ENCODE measurements at places on chromosomes 7 and 10. TPM values are rescaled to one million over a fixed set of nuclear protein-coding genes. Genes with fewer than 3 reads are reported as not detected.

DNA sequence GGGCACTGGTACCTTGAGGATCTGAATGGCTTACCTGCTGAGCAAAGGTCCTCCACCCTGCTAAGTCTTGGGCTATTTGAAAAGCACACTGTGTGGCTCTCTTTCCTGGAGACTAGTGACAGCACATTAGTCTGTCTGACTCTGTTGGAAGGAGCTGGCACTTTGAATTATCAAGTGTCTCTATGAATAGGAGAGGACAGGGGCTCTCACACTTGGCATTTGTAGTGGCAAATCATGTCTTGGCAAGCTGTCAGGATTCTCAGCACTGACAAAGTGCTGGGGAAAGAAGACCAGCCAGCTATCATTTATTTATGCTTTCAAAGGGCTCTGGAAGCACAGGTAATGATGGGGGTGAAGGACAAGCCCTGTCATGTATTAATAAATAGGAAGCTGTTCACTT is 62.8 kb downstream of the MTPN start:
- no peak for DNase-seq

DNA sequence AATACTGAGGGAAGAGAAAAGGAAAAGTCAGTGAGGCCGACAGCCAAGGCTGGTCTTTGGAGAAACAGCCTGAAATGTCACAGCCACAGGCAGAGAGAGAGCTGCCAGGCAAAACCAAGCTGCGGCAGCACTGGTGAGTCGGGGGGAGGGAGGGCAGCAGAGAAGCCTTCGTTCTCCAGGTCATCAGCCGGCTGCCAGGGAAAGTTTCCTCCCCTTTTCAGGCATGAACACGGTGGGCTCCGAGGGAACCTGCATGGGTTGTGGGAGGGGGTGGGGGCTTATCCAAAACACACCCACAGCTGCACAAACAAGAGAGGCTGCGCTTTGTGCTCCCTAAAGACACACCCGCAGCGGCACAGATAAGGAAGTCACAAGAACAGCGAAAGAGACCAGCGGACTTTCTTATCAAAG is 62.3 kb upstream of the NKX6-2 start:
- DNase-seq: no peak

DNA sequence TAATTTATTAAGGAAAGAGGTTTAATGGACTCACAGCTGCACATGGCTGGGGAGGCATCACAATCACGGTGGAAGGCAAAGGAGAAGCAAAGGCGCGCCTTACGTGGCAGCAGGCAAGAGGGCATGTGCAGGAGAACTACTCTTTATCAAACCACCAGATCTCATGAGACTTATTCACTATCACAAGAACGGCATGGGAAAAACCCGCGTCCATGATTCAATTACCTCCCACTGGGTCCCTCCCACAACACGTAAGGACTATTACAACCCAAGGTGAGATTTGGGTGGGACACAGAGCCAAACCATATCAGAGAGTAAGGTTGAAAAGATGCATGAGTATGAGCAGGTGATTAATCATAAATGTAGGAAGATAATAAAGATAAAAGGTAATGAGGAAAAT is 3.2 kb upstream of the JCAD start:
- no peak for DNase-seq

- DNase-seq: no peak
Measured at GRCh38 chr7:46715579-46715978, 794.5 kb upstream of the IGFBP3 start.

GRCh38 chr7:3154881-3155494 is 111.3 kb upstream of the CARD11 start:
- DNase-seq: no peak

DNA sequence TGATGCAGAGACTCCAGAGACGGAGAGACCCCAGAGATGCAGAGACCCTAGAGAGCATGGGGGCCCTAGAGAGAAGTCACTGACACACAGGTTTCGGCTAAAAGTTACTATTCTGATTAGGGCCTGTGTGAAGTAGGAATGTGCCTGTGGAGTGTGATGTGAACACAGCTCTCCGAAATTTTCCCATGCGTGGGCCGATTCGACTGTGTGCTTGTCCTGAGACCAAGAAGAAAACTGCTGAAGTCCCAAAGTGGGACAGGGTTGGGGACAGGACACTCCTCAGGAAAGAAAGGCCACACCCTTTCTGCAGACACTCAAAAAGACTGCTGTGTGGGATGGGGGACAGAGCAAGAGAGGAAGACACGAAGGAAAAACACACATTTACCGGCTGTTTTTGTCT is 533.5 kb downstream of the PTPRN2 start:
- DNase-seq: no peak

GRCh38 chr10:63503395-63503794 is 17.8 kb upstream of the REEP3 start:
- no peak for DNase-seq

DNA sequence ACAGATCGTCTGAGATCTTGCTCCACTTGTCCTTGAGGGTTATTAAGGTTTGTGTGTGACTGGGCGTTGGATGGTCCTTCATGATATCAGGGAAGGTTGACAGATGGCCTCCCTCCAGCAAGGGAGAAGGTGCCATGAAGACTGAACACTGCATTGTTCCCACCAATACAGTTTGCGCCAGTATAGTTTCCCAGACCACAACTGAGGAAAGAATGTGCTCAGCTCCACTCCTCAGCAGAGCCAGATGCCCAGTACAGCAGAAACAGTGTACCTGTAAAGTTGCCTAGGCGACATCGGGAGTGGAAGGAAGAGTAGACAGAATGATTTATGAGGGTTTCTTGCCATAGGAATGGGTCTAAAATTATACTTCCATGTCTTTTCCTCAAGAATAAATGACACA is 137.5 kb downstream of the ST7 start:
- DNase-seq: no peak

DNA sequence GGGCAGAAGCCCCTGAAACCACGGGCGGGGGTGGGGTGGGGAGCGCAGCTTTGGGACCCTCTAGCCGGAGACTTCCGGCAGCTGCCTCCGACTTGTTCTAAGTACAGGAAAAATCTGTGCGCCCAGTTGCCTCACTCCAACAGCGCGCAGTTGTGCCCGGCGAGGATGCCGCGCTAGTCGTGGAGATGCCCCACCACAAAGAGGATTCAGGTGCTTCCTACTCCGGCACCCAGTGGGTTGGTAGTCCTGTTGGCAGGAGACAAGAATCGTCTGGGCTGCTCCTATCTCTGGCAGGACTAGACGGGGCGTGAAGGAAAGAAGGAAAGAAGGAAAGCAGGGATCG is 465 bp upstream of the NPY start:
- DNase-seq: no peak

GRCh38 chr10:121822180-121822579 is 105.7 kb downstream of the ATE1 start:
- no peak for DNase-seq

- no peak for DNase-seq
Measured at GRCh38 chr7:115124409-115124939, 202.6 kb downstream of the MDFIC start.

GRCh38 chr7:39659356-39660013 is 36.1 kb downstream of the RALA start:
- DNase-seq: no peak

DNA sequence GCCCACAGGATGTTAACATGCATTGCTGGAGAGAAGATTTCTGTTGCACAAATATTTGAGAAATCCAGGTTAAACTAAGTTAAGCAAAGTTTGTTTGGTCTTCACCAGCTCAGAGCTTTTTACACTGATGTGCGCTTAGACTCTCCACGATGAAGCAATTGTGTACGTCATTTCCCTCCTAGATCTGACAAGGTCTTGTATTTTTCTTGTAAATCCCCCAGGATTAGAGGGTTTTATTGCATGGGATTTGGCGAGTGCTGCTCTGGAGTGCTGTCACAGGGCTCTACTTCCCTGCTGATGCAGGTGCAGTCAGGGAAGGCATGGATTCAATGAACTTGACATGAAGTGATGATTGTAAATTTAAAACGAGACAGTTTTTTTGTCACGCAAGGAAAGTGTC is 173.3 kb downstream of the PDE1C start:
- DNase-seq: no peak

GRCh38 chr7:91843831-91844230 is 36.7 kb downstream of the MTERF1 start:
- DNase-seq: no peak

- DNase-seq: no peak
Measured at GRCh38 chr7:96189129-96189820, 132.6 kb downstream of the SLC25A13 start.

DNA sequence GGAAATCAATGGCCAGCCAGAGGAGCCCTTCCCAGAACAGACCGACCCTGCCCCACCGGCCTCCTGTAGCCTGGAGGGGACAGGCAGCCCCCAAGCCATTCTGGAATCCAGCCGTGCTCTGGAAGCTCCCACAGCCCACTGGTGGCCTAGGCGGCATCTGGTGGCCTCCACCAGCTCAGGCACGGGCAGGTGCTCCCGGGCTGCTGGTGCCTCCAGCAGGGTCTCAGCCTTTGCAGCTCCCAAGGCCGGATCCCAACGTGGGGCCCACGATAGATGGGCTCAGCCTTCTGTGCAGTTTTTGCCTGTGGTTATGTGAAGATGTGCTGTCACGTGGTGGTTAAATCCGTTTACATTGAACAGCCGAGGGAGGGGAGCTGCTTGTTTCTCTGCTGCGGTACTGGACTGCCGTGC is 44.4 kb downstream of the JAKMIP3 start:
- no peak for DNase-seq

DNA sequence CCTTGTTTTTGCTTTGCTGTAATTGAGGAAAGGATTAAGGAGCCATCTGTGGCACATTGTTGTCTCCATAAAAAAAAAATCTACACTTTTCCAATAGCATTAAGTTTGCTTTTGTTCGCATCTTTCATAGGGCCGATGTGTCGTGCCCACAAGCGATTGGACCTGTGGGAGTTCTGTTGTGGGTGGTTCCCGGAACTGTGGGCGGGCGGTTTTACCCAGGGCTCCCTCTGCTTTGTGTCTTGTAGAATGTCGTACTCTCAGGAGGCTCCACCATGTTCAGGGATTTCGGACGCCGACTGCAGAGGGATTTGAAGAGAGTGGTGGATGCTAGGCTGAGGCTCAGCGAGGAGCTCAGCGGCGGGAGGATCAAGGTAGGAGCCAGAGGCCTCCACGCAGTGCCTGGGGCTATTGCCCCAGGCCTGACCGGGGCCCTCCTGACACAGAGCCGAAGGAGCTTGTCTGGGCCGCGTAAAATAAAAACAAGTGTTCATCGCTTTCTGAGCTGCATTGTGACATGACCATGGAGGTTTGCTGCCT is 92.4 kb downstream of the ACTR3B start:
- DNase-seq: no peak

GRCh38 chr10:13311177-13311575 is 11.3 kb upstream of the PHYH start:
- no peak for DNase-seq

- DNase-seq: peak; percentile 77
Measured at GRCh38 chr10:97648562-97649404, 8.3 kb downstream of the PI4K2A start.

- peak; percentile 92 for DNase-seq
Measured at GRCh38 chr10:5583525-5584175, 58.9 kb downstream of the CALML3 start.

LFNG gene
- 36.6 TPM for total RNA-seq

MRPL32 gene
- total RNA-seq: 97.9 TPM

PRTFDC1 gene
- 9.9 TPM for total RNA-seq

MUC3A gene
- 0.34 TPM for total RNA-seq

GARIN1A gene
- 0.17 TPM for total RNA-seq

C10orf53 gene
- total RNA-seq: not detected

GATA3 gene
- 7.2 TPM for total RNA-seq

IDI2 gene
- not detected for total RNA-seq

ABCC2 gene
- total RNA-seq: 0.07 TPM

CDCA7L gene
- total RNA-seq: 14.7 TPM

FAM221A gene
- total RNA-seq: 14.2 TPM
